ENCODE measurements at places on chromosomes 6 and 20. TPM values are rescaled to one million over a fixed set of nuclear protein-coding genes. Genes with fewer than 3 reads are reported as not detected.

- DNase-seq = no peak
- H3K4me1 ChIP-seq = no peaks in the 10 kb centered on the region
- no peaks in the 10 kb centered on the region for H3K36me3 ChIP-seq
Measured at GRCh38 chr20:3701061-3701998, 11.1 kb downstream of the SIGLEC1 start.

DNA sequence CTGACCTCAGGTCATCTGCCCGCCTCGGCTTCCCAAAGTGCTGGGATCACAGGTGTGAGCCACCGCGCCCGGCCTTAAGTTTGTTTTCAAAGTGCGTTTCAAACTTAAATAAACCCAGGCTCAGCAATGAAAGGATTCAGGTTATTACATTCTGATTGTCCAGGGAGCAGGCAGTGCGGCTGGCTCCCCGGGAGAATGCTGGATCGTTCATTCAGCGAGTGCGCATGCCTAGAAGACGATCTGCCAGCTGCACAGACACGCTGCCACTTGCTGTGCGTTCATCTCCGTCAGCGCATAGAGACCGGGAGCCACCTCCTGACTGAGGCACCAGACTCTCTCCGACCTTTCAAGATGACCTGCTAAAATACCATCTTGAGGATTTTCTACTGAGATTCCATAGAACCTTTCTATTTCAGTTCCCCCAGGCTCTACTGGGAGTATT, 163.9 kb upstream of the ZNF217 start:
- no peaks in the 10 kb centered on the region for H3K36me3 ChIP-seq
- no peak overlapping the region for H3K4me3 ChIP-seq
- peaks cover 36% of the 10 kb centered on the region for H3K4me1 ChIP-seq

DNA sequence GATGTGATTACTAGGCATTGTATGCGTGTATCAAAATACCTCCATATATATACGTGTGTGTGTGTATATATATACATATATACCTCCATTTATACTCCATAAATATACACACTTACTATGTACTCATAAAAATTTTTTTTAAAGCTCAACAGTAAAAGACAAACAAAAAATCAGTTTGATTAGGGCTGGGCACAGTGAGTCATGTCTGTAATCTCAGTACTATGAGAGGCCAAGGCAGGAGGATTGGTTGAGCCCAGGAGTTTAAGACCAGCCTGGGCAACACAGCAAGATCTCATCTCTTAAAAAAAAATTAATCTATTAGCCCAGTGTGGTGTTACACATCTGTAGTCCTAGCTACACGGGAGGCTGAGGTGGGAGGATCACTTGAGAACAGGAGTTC, 24.6 kb downstream of the PDSS2 start:
- DNase-seq = no peak
- no peak overlapping the region for H3K4me3 ChIP-seq
- H3K27me3 ChIP-seq = no peaks in the 10 kb centered on the region

DNA sequence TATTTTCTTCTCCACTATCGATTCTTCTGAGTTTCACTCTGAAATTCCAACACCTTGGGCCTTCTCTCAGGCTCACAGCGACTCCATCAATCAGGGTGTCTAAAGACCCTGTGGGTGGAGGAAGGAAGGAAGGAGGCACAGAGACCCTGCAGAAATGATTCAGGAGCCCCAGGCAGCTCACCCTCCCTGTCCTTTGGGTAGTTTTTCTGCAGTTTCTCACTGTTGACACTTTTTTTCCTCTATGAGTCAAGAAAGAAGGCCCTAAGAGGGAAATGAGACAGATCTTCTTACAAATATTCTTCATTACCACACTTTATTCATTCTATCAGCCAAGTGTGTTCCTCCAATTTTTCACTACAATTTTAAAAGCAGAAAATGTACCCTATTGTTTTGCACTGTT, 34.2 kb upstream of the TBXT start:
- peaks cover 9% of the 10 kb centered on the region for H3K27me3 ChIP-seq
- peaks cover 4% of the 10 kb centered on the region for H3K4me1 ChIP-seq
- H3K27ac ChIP-seq = peak overlapping the region; percentile 44
- H3K4me3 ChIP-seq = no peak overlapping the region
- H3K36me3 ChIP-seq = no peaks in the 10 kb centered on the region

- H3K36me3 ChIP-seq = no peaks in the 10 kb centered on the region
- peak; percentile 4 for DNase-seq
- H3K4me3 ChIP-seq = peak overlapping the region; percentile 70
- peaks cover 6% of the 10 kb centered on the region for H3K4me1 ChIP-seq
- peaks cover 56% of the 10 kb centered on the region for H3K27me3 ChIP-seq
- no peak overlapping the region for H3K27ac ChIP-seq
Measured at GRCh38 chr6:13012977-13013680, 296.6 kb downstream of the PHACTR1 start.

GRCh38 chr20:25606094-25606695, 17.6 kb downstream of the NANP start:
- no peaks in the 10 kb centered on the region for H3K36me3 ChIP-seq
- H3K27ac ChIP-seq = no peak overlapping the region
- no peak overlapping the region for H3K4me3 ChIP-seq
- peaks cover 5% of the 10 kb centered on the region for H3K4me1 ChIP-seq
- DNase-seq = no peak
- H3K27me3 ChIP-seq = no peaks in the 10 kb centered on the region

DNA sequence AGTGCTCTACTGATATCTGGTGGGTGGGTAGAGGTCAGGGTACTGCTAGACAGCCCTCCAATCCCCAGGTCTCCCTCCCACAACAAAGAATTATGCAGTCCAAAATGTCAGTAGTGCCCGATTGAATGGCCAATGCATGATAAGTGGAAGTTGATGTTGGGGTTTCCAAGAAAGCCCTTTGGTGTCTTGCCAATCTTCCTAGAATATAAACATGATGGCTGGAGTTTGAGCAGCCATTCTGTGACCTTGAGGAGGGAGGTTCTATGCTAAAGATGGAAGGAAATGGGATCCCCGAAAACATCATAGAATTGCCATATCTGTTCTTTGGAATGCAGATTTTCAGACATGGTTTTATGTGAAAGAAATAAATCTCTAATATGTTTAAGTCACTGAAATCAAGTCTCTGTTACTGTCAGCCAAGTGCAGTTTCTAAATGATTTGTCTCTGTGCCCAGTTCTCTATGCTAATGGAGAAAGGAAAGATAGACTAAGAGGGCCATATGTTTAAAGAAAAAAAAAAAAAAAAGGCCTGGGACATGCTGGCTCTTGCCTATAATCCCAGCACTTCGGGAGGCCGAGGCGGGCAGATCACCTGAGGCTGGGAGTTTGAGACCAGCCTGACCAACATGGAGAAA, 32.8 kb upstream of the PTPN1 start:
- no peaks in the 10 kb centered on the region for H3K27me3 ChIP-seq
- no peak overlapping the region for H3K27ac ChIP-seq
- H3K4me1 ChIP-seq = peaks cover 12% of the 10 kb centered on the region
- H3K36me3 ChIP-seq = no peaks in the 10 kb centered on the region
- no peak overlapping the region for H3K4me3 ChIP-seq

DNA sequence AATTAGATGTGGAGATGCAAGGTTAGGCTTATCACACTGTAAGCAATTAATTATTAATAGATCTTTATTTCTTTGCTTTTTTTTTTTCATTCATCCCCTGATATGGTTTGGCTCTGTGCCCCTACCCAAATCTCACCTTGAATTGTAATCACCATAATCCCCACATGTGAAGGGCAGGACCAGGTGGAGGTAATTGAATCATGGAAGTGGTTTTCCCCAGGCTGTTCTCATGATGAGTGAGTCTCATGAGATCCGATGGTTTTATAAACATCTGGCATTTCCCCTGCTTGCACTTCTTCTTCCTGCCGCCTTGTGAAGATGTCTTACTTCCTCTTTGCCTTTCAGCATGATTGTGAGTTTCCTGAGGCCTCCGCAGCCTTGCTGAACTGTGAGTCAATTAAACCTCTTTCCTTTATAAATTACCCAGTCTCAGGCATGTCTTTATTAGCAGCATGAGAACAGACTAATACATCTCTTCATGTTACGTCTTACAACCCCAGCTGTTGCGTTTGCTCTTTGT, 333.8 kb downstream of the CDH26 start:
- no peaks in the 10 kb centered on the region for H3K27me3 ChIP-seq
- H3K4me3 ChIP-seq = no peak overlapping the region
- H3K4me1 ChIP-seq = peaks cover 7% of the 10 kb centered on the region
- no peak for DNase-seq
- H3K36me3 ChIP-seq = peaks cover 9% of the 10 kb centered on the region

GRCh38 chr6:152975204-152975915, 7.5 kb downstream of the FBXO5 start:
- no peaks in the 10 kb centered on the region for H3K27me3 ChIP-seq
- peak overlapping the region; percentile 14 for H3K4me3 ChIP-seq
- H3K27ac ChIP-seq = no peak overlapping the region
- H3K4me1 ChIP-seq = peaks cover 32% of the 10 kb centered on the region

- H3K36me3 ChIP-seq = peaks cover 7% of the 10 kb centered on the region
- peaks cover 15% of the 10 kb centered on the region for H3K4me1 ChIP-seq
- no peak overlapping the region for H3K27ac ChIP-seq
- H3K4me3 ChIP-seq = no peak overlapping the region
- H3K27me3 ChIP-seq = no peaks in the 10 kb centered on the region
- no peak for DNase-seq
Measured at GRCh38 chr20:45968081-45968671, 3.8 kb downstream of the ZNF335 start.

- no peaks in the 10 kb centered on the region for H3K27me3 ChIP-seq
- peak overlapping the region; percentile 71 for H3K4me3 ChIP-seq
- peaks cover 55% of the 10 kb centered on the region for H3K36me3 ChIP-seq
- no peak for DNase-seq
Measured at GRCh38 chr6:31560697-31561058, 11.4 kb upstream of the LTA start.

GRCh38 chr20:46010491-46011391, 2.0 kb downstream of the MMP9 start:
- DNase-seq = peak; percentile 52
- H3K4me1 ChIP-seq = peaks cover 53% of the 10 kb centered on the region
- H3K36me3 ChIP-seq = peaks cover 3% of the 10 kb centered on the region
- no peak overlapping the region for H3K27ac ChIP-seq

DNA sequence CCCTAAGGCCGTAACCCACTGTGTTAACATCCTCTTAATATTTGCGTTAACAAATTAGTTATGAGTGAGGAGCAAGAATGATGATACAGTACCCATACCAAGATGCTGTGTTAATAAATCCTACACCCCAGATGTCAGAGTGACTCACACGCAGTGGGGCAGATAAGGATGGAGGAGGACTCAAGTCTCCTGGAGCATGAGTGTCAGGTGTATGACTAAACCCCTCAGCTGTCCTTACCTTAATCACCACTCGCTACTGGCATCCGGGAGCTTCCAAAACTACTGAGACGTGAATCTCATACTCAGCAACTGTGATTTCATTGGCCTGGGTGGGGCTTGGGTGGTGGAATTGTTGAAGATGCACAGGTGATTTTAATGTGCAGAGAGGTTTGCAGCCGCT, 131.3 kb upstream of the MTHFD1L start:
- no peaks in the 10 kb centered on the region for H3K36me3 ChIP-seq
- no peak for DNase-seq
- H3K4me3 ChIP-seq = no peak overlapping the region
- H3K27ac ChIP-seq = no peak overlapping the region

DNA sequence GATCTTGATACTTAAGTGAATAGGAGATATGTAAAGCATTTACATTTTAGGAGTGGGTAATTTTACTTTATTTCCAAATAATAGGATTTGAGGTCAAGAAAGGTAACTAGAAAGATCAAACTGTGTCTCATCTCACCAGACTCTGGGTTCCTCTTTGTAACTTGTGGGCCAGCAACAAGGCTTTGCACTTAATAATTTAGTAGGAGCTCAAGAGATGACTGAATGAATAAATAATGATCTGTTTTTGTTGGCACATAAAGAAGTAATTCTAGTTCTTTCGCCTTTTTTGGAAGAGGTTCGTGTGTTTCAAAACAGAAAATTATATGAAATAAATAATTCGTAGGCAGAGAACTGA, 67.4 kb upstream of the FABP7 start:
- no peak overlapping the region for H3K4me3 ChIP-seq
- no peak overlapping the region for H3K27ac ChIP-seq
- peaks cover 11% of the 10 kb centered on the region for H3K27me3 ChIP-seq

DNA sequence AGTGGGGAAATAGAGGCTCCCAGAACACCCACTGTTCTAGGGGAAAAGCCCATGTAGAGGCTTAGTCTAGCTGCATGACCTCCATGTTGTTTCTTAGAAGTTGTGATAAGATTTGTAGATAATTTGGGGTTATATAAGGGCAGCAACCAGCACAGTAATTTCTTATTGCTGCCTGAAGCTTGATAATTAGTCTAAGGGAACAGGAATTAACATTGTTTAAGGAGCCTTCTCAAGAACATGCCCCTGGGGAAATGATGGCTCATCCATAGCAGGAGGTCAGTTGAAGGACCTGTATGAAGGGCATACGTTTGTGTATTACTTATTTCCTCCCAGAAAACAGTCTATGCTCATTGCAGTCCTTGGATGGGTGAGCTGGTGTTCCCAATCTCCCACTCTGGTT, 170.7 kb upstream of the SCGN start:
- no peak overlapping the region for H3K27ac ChIP-seq
- no peak overlapping the region for H3K4me3 ChIP-seq
- peaks cover 8% of the 10 kb centered on the region for H3K4me1 ChIP-seq
- DNase-seq = no peak
- peaks cover 6% of the 10 kb centered on the region for H3K36me3 ChIP-seq
- no peaks in the 10 kb centered on the region for H3K27me3 ChIP-seq

- DNase-seq = no peak
- peaks cover 10% of the 10 kb centered on the region for H3K4me1 ChIP-seq
- H3K27ac ChIP-seq = no peak overlapping the region
- no peaks in the 10 kb centered on the region for H3K27me3 ChIP-seq
Measured at GRCh38 chr6:14510038-14510437, 392.5 kb downstream of the CD83 start.

GRCh38 chr6:44856479-44856878, 469.0 kb downstream of the CDC5L start:
- H3K4me1 ChIP-seq = peaks cover 48% of the 10 kb centered on the region
- no peak for DNase-seq
- no peak overlapping the region for H3K27ac ChIP-seq
- no peaks in the 10 kb centered on the region for H3K27me3 ChIP-seq
- peaks cover 8% of the 10 kb centered on the region for H3K36me3 ChIP-seq

DNA sequence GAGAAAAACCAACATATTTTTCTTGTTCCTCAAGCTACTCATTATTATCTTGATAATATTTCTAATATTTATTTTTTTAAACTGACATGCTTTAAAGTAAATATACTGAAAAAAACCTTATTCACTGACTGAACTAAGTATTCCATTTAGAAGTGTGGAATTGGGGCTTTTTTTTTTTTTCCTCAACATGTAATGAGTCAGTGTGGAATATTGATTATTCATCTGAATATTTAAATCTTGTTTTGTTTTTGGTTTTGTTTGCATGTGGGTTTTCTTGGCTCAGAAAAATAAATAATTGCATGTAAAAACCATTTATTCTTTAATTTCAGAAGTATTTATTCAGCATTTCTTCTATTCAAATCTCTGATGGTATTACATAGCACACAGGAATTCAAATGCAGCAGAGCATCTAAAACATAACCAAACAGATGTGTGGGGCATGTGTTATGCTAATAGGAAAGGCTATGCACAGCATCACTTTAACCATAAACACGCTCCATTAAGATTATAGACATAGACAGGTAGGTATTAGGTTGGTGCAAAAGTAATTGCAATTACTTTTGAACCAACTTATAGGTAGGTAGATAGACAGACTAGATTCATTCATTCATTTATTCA, 166.5 kb downstream of the PLCB1 start:
- H3K4me1 ChIP-seq = no peaks in the 10 kb centered on the region
- H3K4me3 ChIP-seq = no peak overlapping the region
- no peak overlapping the region for H3K27ac ChIP-seq
- no peaks in the 10 kb centered on the region for H3K27me3 ChIP-seq

The TXLNB gene
- total RNA-seq = 0.18 TPM

The RBBP8NL gene
- total RNA-seq = not detected

The SLC17A1 gene
- total RNA-seq = not detected

The PLN gene
- total RNA-seq = not detected

The BNIP5 gene
- total RNA-seq = not detected
